ENCODE measurements at places on chromosomes 7 and 10.

DNA sequence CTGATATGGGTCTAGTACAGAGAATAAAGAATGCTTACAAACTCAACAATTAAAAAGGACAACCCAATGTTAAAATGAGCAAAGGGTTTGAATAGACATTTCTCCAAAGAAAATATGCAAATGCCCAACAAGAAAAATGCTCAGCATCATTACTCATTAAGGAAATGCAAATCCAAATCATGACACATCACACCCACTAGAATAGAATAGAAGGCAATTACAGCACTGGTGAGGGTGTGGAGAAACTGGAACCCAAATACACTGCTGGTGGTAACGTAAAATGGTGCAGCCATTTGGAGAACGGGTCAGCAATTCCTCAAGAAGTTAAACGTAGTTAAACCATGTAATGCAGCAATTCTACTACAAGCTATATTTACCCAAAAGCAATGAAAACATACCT is 53.8 kb downstream of the KDM7A start:
- no peak for DNase-seq

DNA sequence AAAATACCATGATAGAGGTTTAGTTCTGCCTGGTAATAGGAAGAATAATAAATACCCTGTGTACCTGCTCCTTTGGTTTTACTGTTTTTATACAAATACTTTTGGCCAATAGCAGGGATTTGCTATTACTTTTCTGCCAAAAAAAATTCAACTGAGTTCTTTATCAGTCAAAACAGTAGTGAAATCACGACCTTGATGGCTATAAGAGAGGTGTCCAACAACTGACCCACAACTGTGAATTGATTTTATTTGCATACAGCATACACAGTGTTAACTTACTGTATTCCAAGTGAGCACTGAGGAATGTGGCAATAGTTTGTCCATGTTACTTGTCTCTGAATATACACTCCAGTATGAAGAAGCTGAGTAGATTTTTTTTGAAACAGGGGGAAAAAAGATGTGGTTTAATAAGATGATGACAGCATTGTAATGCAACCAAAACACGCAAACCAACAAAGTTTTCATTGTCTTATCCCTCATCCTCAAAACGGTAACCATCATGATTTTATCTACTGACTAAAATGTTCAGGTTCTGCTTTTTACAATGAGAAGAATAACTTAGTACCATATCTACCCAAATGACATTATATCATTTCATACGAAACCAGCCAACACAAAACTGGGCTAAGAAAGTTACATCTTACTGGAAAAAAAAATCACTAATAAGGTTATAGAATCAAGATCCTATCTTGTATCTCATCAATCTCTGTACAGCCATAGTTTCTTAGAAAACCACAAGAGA is 63.3 kb downstream of the GSAP start:
- no peak for DNase-seq

- DNase-seq: no peak
Observed at GRCh38 chr7:145016068-145016467, 180.2 kb upstream of the TPK1 start.

- DNase-seq: no peak
Observed at GRCh38 chr10:129969184-129969910, 5.3 kb upstream of the EBF3 start.

GRCh38 chr10:18545621-18546305 is 105.6 kb downstream of the NSUN6 start:
- DNase-seq: no peak

DNA sequence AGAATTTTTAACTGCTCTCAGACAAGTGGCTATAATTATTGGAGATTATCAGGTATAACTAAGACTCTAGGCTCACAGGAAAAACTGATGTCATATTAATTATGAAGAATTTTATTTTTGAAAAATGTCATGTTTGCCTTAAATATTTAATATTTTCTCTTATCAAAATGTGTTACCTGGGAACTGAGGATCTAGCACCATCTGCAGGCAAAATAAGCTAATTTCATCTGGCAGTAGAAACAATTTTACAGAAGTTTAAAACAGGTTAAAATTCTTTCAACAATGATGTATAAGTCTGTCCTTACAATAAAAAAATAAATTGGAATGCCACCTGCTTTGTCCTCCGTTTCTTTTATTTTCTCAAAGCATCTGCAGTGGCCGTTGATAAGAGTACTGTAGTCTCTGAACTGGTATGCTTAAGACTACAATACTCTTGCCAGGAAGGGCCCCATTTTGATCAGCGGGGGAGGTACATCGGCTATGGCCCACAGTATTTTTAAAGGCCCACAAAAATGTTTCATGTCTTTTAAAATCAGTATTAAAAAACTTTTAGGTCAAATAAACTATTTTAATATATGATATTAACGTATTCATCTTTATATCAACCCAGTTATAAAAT is 81.3 kb downstream of the VWDE start:
- no peak for DNase-seq

GRCh38 chr10:44006771-44007170 is 358.1 kb upstream of the ZNF32 start:
- no peak for DNase-seq

- no peak for DNase-seq
Observed at GRCh38 chr10:101646364-101646763, 48.6 kb downstream of the FBXW4 start.

DNA sequence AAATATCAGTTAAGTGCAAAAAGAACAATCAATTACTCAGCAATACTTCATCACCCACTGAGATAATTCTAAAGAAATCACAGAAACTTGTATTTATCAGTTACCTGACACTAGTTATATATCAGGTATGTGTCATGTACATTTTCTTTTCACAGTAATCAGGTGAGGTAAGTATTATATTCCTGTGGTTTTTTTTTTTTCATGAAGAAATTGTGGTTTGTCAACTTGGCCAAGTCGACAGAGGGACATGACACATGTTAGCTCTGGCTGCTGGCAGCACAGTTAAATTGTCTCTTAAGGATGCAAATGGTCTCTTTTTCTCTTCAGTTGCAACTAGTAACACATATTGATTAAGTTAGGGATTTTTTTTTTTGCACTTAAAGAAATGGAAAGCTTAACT is 13.7 kb upstream of the GPR141 start:
- DNase-seq: no peak

DNA sequence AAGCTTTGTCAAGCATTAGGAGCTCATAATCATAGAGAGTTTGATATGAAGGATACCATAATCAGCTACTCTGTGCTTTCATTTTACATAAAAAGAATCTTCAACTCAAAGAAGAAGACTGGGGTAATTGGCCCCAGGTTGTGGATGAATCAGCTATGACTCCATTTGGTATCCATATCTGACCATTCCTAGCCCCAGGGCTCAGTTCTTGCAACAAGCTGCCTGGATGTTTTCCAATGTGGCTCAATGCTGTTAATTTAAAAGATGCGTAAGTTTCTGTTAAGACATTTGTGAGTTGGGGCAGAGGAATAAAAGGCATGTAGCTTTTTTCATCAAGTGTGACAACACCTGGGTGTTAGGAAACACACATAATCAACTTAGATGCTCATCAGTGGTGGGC is 951.1 kb downstream of the NRG3 start:
- DNase-seq: no peak

- DNase-seq: no peak
Observed at GRCh38 chr7:2008101-2008935, 224.4 kb downstream of the MAD1L1 start.

GRCh38 chr10:123965973-123966895 is 74.6 kb upstream of the CPXM2 start:
- DNase-seq: no peak

- DNase-seq: no peak
Observed at GRCh38 chr10:72610466-72610865, 15.4 kb downstream of the MICU1 start.

DNA sequence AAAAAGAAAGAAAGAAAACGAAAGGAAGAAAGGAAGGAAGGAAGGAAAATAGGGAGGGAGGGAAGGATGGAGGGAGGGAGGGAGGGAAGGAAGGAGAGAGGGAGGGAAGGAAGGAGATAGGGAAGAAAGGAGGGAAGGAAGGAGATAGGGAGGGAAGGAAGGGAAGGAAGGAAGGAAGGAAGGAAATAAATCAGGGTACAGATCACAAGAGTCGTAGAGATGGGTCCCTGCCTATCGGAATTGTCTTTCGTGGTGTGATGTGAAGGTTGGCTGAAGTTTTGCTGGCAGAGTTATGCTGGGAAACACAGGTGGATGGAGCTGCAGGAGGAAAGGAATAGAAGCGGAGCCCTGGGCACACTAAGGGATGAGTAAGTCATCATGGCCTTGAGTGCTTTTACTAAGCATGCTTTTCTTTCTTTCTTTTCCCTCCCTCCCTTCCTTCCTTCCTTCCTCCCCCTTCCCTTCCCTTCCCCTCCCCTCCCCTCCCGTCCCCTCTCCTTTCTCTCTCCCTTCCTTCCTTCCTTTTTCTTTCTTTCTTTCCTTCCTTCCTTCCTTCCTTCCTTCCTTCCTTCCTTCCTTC is 11.9 kb upstream of the TPST1 start:
- no peak for DNase-seq

- DNase-seq: no peak
Observed at GRCh38 chr7:152158801-152159587, 133.5 kb downstream of the GALNT11 start.

GRCh38 chr10:52135101-52135500 is 179.0 kb upstream of the DKK1 start:
- no peak for DNase-seq

GRCh38 chr7:17269341-17270221 is 28.9 kb upstream of the AHR start:
- DNase-seq: no peak

DNA sequence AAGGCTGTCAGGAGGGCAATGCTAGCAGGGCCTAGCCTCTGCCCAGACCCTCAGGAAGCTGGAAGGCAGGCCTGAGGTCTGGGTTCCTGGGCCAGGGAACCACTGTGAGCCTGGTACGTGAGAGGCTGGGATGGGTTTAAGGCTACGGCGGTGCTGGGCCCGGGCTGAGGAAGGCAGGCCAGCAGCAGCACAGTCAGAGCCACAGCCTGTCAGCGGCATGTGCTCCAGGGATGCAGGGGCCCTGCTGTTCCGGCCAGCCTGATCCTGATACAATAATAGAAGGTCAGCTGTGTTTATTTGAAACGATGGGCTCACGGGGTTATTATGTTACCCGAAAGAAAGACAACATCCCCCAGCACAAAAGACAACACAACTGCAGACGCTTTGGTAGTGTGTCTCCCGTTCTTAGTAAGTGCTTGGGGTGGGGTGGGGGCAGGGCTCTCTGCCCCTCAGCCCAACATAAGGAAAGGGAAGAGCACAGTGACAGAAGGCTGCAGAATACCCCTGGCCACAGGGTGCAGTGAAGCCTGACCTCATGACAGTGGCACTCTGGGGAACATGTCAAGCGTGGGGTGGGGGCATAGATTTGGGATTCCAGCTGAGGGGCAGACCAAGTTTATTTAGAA is 95.0 kb downstream of the COL13A1 start:
- no peak for DNase-seq

GRCh38 chr10:1448252-1448930 is 288.9 kb downstream of the ADARB2 start:
- DNase-seq: no peak

DNA sequence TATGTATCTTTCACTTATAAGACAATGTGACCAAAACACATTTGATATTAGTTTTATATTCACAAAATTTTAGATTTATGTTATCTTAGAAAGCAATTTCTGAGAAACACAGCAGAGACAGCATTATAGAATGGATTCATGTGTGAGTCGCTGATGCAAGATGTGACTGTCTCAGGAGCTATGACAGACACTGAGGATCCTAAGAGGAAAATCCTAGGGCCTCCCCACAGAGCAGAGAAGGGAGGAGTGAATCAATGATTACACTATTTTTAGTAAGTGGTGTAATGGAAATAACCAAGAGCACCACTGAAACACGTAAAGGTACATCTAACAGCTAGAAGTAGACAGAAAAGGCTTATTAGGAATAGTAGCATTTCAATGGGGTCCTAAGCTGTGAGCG is 204.0 kb upstream of the PTN start:
- no peak for DNase-seq

DNA sequence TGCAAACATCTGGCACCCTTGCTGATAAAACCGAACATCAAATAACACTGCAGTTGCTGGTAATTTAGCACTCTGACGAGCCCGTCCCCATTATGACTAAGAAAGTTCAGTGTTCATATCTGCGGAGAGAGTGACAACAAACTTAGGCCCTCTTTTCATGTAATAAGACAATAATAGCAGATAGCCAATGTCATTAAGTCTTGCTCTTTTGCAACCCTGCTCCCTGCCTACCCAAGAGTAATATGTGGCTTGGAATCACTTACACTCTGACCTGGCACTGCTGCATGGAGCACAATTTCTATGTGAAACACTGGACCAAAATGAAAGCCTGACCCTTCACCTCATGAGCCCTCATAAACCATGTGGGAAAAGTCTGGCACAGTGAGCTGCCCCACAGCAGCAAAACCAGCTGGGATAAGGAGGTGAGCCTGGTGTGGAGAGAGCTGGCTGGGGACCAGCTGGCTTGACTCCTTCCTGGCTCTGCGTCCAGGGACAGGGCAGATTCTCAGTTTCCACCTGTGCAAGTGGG is 86.5 kb downstream of the HIPK2 start:
- no peak for DNase-seq

GRCh38 chr10:125868372-125868975 is 12.6 kb downstream of the DHX32 start:
- DNase-seq: peak; percentile 2
